ENCODE measurements at places on chromosomes 11 and 22.

DNA sequence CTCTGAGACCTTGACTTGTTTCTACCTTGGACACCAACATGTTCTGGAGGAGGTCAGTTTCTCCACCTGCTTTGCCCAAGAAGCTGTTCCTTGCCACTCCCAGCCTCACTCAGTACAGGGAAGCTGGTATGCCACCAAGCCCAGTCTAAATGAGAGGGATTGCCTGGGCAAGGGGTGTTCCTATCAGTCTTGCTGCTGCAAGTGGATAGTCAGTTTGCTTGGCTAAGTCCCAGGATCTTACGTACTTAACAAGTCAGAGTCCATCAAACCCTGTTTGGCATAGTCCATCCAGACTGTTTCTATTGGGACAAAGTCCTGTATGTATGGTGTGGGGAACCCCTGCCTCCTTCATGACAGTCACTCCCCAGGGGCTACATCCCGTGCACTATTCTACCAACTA lies 66.6 kb downstream of the RPL27A start:
- no peak for DNase-seq

DNA sequence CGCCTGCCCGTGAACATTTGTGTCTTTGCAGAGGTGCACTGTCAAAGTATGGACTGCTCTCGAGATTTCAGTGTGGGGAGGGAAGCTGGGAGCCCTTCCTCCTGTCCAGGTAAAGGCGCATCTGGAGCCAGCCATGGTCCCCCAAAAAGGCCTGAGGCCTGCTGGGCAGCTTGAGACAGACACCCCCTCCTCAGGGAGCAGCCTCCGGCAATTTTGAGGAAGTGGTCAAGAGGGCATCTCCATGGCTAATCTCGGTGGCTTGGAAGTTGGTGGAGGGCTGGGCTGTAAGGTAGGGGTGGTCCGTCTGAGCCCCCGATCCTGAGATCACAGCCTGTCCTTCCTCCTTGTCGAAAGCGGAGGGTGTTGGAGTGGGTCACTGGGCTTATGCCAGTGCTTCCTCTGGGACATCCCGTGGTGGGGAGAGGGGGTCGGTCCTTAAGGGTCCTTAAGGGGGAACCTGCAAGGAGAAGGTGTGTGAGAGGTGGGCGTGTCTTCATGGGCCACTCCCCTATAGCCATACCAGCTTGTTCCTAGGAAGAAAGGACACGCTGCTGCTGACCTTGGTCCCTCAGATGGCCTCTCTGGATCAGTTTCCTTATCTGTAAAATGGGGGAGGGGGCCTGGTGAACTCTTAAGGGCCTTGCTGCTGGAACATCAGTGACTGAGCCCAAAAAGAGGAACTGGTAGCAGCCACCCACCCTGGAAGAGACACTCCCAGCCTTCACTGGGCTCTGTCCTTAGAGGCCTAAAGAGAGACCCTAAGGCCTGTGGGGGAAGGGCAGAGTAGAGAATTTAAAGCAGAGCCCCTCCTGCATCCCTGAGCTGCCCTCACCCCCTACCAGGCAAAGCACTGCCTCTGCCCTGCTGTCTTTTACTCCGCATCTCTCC lies 2.6 kb downstream of the KCNC1 start:
- DNase-seq, result no peak

- DNase-seq, result no peak
Measured at GRCh38 chr11:83127310-83127637, 29.7 kb upstream of the PCF11 start.

GRCh38 chr22:36136988-36137387 lies 23.6 kb downstream of the APOL3 start:
- no peak for DNase-seq

- no peak for DNase-seq
Measured at GRCh38 chr22:38674888-38675287, 6.9 kb upstream of the TOMM22 start.

DNA sequence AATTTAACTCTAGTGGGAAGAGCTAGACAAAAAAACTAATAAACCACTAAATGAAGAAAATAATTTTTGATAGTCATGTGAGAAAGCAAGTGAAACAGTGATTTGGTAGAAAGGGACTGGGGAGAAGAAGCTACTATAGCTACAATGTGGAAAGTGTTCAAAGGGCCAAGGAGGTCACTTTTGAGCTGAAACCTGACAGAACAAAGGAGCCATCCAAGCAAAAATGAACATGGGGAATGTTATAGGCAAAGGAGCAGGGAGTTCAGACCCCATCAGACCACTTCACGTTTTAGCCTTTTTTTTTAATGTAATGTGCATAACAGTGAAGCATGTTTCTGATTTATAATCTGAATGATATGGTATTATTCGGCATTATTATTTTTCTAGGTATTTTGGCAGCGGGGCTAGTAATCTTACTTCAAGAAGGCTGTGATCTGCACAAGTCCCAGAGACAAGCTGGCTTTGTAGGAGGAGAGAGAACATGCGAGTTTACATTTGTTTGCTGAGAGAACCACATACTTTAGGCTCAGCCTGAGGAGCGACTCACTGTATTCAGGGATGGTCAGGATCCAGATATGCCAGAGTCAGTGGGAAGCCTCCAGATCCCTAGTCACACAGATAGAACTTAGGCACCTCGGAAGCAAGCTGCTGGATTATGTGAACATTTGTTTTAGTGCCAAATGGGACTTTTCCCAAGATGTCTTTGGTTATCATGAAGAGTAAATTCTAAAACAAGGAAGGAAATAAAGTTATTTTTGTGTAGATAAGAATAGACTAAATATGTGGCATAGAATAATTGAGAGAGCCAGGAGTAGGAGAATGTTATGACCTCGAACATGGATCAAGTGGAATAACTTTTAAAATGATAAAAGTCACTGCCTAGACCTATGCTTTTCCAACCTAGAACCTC lies 118.6 kb downstream of the TRIM44 start:
- no peak for DNase-seq

GRCh38 chr22:35894464-35894878 lies 134.2 kb downstream of the RBFOX2 start:
- DNase-seq, result no peak

GRCh38 chr11:109864834-109865547 lies 228.2 kb upstream of the ZC3H12C start:
- DNase-seq, result no peak

DNA sequence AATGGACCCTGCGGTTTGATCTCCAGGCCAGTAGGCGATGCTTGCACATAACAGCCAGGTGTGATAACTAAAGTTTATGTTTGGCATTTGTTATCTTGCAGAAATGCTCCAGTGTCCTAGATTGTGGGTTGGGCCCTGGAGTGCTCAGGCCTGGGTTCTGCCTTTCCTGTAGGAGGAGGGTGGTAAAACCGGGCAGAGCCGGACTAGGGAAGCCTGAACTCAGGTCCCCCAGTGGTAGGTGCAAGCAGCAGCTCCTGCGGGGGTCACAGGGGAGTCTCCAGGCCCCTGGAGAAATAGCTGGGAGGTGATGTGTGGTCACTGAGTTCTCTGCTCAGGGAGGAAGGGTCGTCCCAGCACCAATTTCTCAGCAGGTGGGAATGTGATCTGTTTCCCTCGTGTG lies 538.3 kb upstream of the ANO3 start:
- DNase-seq, result no peak

DNA sequence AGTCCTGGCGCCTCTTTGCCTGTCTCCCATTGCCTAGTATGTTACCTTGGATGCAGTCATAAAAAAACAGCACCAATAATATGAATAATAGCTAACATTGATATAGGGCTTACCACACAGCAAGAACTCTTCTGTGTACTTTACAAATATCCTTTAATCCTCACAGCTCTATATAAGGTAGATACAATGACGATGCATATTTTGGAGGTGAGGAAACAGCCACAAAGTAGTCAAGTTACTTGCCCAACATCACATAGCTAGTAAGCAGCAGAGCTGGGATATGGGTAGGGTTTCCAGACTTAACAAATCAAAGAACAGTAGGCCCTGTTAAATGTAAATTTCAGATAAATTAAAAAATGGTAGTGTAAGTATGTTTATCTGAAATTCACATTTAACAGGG lies 128.8 kb downstream of the ST3GAL4 start:
- DNase-seq, result no peak

DNA sequence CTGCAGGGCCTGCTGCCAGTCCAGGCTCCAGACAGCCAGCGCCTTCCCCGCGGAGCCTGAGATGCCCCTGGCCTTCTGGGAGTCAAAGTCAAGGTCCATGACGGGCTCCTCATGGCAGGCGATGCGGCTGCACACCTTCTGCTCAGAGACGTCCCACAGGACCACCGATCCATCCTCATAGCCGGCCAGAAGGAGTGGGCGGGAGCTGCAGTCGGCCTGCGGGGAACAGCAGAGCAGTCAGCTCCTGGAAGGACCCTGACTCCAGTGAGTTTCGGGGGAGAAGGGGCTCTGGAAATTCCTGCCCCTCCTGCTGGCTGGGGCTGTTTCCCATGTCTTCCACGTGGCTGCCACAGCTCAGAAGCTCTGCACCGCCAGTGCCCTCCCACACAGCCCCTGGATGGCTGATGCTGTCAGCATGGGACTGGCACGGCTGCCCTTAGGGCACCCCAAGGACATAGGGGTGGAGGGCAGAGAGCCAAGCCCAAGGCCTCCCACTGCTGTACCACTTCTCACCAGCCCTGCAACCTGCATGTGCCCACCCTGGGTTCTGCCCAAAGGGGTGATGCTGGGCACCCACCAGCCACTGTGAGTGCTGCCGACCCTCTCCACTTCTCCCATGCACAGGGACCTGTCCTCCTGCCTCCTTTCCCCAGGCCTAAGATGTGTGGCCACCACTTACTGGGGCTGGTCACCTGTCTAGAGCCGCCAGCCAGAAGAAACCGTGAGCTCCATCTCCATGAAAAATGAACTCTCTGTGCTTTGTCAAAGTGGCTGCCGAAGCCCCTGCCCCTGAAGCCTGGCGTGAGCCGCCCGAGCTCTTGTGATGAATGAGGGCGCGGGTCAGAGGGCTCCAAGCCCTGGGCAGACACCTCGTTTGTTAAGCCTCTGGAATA lies 41.7 kb downstream of the TBX1 start:
- no peak for DNase-seq

- no peak for DNase-seq
Measured at GRCh38 chr11:2306877-2307500, 5.2 kb downstream of the TSPAN32 start.

DNA sequence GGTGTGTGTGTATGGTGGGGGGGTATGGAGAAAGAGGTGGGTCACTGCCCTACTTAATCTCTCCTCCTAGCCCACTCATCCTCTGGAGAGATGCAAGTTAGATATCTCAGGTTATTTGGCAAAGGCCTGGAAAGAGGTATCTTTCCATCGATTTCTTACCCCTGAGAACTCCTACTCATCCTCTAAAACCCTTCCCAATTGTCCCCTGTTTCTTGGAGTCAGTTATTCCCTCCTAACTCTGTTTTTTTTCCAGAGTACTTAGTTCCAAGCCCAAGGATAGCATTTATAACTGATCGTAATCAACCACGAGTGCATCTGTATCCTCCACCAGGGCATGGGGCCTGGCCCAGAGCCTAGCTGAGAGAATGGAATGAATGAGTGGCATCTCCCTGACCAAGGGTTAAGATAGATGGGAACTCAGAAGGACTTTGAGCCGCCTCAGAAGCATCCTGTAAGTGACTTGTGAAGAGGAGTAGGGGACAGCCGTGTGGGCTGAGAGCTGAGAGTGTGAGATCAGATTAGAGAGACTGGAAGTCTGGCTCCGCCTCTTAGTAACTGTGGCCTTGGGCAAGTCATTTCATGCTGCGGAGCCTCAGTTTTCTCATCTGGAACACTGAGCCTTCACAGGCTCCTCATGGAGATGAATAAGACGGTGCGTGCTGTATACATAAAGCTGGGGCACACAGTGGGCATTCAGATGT lies 16.2 kb downstream of the CD6 start:
- DNase-seq, result no peak

GRCh38 chr11:4095509-4096230 lies 1.1 kb downstream of the RRM1 start:
- no peak for DNase-seq

GRCh38 chr11:109604481-109605400 lies 182.8 kb downstream of the C11orf87 start:
- DNase-seq, result no peak

DNA sequence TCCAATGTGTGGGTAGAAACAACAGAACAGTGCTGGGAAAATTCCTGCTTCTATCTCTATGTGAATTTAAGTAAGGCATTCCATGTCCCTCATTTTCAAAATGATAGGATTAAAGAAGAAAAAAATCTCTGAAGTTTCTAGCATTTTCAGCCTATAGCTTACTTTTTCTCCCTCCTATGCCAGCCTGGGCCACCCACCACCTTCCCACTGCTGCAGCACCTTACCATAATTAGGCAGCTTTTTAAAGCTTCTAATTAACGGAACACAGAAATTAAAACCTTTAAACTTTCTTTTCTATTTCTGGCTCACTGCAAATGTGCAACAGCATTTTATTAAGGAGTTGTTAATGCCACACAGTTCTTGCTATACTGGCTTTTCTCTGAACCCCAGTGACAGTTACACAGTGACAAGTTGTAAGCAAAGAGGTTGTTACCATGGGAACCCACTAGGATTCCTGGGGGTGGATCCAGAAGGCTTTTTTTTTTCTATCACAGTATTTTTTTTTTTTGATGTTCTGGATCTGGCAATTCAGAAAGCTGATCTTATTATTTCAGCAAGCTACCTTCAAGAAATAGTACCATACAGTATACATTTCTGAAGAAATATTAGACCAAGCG lies 20.2 kb downstream of the CELF1 start:
- no peak for DNase-seq

DNA sequence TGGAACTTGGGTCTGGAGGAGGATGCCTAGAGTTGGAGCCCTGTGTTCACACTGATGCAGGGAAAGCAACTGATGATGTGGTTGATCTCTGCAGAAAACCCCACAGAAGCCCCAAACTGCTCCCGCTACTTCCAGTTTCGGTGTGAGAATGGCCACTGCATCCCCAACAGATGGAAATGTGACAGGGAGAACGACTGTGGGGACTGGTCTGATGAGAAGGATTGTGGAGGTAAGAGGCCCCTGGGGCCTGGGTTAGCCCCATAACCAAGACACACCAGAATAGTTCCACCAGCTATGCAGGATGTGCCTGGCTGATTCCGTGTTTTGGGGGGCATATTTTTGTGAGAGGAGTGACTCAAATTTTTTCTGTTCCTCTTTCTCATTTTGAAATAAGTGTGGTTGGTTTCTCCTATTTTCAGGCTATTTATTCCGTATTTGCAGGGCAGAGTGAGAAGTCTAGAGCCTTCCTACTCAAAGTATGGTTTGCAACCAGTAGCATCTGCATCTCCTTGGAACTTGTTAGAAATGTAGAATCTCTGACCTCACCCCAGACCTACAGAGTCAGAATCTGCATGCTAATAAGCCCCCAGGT lies 137.3 kb upstream of the SORL1-AS1 start:
- no peak for DNase-seq

GRCh38 chr11:134514354-134514951 lies 102.4 kb upstream of the B3GAT1 start:
- no peak for DNase-seq

DNA sequence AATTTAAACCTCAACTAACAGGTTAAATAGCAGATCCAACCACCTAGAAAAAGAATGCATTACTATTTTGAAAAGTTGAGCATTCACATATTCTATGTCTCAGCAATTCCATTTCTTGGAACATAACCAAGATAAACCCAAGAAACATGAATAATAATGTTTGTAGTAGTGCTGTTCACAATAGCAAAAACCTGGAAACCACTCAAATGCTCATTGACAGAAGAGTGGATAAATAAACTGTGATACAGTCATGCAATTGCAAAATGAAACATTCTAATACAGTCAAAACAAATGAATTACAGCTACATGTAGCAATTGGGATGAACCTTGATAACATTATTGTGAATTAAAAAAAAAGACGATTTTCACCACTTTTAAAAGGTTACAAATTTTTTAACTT lies 162.8 kb upstream of the TMEM45B start:
- no peak for DNase-seq
